ENCODE measurements at places on chromosomes 7 and 10.

DNA sequence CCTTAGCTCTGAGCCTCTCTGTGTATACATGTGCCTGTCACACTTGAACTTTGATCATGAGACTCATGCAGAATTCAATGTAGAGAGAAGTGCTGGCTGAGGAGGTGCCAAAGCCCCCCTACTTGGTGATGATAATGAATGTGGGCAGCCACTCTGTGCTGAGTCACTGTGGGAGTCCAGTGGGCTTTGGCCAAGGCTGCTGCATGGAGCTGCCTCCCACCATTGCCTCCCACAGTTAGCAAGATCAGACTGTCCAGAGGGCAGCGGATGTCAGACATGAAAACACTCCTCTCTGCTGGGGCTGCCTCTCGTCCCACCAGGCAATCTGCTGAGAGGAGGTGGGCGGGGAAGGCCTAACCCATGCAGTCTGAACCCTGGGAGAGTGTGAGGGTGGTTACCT lies 180.3 kb downstream of the SH2D4B start:
- DNase-seq: no peak

DNA sequence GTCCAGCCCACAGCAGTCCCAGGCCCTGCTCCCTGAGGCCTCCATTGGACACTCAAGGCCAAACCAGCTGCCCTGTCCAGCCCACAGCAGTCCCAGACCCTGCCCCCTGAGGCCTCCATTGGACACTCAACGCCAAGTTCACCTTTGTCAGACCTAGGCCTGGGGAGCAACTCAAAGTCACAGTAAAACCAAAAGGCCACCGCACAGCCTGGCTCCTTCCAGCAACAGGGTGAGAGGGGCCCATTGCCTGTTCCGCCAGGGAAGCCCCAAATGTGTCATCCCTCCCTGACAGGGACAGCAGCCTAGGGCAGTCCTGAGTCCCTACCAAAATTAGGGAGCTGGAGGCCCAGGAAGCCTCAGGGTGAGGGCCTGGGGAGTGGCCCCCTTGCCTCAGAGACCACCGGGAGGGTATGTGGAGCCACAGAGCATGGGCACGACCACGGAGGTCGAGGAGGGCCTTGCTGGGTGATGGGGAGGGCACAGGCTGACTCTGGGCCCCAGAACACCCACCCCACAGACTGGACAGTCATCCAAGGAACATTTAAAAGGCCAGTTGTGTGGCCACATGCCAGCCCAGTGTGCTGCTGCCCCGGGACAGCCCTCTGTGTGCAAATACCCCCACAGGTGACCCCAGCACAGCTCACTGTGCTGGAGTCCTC lies 66.5 kb upstream of the PPP2R2D start:
- no peak for DNase-seq

DNA sequence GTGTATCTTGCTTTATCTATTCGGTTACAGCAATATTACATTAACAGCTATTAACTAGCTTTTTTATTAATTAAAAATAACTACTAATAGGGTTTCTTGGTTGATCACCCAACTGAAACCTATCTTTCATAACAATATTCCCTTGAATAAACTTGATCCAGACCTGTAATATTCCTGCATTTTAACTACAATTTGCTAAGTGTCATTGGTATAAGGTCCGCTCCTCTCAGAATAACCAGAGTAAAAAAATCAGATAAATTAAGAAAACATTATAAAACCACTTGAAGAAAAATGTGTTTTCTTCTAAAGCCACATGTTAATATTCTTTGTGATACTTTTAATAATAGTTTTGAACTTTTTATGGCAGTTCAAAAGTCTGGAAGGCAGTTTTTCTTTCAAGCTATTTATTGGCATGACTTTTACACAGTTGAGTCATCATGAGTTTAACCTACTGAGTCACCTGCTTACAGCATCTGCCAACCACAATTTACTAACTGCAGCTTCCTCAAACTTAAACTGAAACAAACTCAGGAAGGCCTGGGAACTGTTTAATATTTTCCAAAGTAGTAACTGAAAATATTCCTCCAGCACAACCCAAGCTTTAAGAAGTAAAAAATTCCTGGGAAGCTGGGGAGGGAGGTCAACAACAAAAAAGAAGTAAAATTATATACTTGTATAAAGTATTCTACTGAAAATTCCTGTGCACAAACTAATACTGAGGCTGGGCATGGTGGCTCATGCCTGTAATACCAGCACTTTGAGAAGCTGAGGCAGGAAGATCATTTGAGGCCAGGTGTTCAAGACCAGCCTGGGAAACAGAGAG lies 103.2 kb downstream of the NRBF2 start:
- DNase-seq: peak; percentile 66

GRCh38 chr10:45421221-45422097 lies 47.4 kb downstream of the ALOX5 start:
- DNase-seq: peak; percentile 32

GRCh38 chr10:17805921-17806577 lies 3.1 kb upstream of the MRC1 start:
- no peak for DNase-seq

GRCh38 chr10:103079946-103080345 lies 113.1 kb downstream of the NT5C2 start:
- no peak for DNase-seq

DNA sequence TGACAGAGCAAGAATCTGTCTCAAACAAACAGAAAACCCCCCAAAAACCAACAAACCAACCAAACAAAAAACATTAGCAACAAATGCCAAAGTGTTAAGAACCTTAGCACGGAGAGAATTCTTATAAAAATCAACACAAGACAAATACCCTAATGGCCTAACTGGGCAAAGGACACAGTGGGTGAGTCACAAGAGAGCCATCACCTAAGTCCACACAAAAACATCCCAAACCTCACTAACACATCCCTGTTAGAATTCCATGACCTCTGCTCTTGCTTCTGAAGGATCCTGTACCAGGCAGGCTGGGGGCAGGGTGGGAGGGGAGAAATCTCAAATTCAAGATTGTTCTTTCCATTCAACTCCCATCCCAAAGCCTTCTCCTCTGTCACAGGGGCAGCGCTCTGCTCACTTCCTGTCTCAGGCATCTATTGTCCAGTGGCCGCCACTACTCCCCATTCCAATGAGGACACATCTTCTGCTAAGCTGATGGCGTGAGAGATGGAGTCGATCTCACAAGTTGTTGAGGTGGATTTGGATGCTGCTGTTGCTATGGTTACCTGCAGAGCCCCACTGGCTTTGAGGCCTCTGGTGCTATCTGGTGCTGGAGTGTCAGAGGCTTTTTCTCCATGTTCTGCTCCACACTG lies 9.2 kb downstream of the IL15RA start:
- DNase-seq: no peak

- DNase-seq: no peak
These were observed 205.6 kb upstream of the CSTF2T start for GRCh38 chr10:51905032-51905431.

- DNase-seq: no peak
These were observed 130.5 kb upstream of the PFKP start for GRCh38 chr10:2936816-2937215.

DNA sequence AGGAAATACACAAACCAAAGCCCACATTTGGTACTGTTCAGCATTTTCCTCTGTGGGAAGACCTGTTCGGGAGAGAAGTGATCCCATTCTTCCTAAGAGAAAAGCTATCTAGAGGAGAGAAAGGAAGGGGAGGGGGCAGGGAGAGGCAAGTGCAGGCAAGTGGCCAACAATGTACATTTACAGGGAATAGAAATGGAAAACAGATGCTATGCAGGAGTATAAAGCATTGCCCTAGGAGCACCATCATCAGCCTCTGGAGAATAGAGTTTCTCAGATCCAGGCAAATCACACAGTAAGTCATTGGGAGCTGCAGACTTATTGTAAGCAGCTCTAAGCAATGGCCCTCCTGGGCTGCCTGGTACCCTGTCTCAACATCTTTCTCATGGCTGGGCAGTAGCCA lies 424.4 kb upstream of the AUTS2 start:
- DNase-seq: no peak

DNA sequence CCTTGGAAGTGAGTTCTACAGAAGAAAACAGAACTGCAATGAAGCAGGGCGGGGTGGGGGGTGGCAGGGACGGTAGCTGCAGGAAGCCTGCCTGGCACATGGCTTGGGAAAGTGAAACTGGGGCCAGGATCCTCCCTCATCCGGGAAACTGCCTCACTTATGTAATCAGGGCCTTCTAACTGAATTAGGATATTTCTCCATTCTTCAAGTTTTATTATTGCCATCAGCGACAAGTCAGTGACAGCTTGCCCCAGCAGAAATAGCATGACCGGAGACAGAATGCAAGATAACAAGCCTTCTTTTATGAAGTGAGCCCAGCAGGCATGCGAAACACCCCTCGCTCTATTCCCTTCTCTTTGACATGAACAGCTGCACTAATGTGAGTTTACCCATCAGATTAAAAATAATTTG lies 77.5 kb upstream of the CACUL1 start:
- peak; percentile 75 for DNase-seq

GRCh38 chr7:53446170-53446569 lies 410.7 kb downstream of the POM121L12 start:
- DNase-seq: no peak

GRCh38 chr7:27920281-27920946 lies 180.5 kb downstream of the TAX1BP1 start:
- no peak for DNase-seq

DNA sequence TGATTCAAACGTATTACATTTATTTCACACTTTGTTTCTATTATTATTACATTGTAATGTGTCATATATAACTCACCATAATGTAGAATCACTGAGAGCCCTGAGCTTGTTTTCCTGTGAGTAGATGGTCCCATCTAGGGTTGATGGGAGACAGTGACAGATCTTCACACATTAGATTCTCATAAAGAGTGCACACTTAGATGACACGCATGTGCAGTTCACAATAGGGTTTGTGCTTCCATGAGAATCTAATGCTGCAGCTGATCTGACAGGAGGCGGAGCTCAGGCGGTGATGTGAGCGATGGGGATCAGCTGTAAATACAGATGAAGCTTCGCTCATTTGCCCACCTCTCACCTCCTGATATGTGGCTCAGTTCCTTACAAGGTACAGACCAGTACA lies 36.1 kb downstream of the BMPER start:
- DNase-seq: no peak

- no peak for DNase-seq
These were observed 22.7 kb upstream of the AKR1B10 start for GRCh38 chr7:134504660-134505164.

DNA sequence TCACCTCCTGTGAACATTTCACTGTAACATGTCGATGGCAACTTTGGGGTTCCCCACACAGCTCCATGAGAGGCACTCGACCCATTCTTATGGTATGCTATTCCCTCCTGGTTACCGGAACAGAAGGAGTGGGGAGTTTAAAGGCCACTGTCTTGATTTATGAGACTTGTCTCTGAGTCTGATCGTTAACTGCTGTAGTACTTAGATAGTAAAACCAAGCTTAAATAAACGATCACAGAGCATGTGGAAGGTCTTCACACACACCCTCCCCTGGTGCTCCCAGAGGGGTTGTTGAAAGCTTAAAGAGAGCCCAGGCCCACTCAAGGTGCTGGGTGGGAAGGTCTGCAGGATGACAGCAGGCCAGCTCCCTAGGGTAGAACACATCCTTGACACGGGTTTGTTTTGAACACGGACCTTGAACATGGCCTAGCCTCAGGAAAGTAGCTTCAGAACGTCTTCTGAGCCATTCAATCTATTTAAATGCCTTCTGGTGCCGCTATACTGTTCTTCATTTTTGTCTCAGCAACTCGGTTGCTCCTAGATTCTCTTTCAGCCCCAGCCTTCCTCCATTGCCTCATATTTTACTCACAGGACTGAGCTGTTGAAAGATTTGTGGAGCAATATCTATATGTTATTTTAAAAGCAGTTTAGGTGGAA lies 335.3 kb downstream of the FGFR2 start:
- DNase-seq: no peak

GRCh38 chr10:121928528-121928884 lies 675 bp upstream of the ATE1 start:
- peak; percentile 11 for DNase-seq

- DNase-seq: no peak
These were observed 98.9 kb upstream of the SDK1 start for GRCh38 chr7:3201937-3202710.

- DNase-seq: no peak
These were observed 8.7 kb upstream of the LRRTM3 start for GRCh38 chr10:66917104-66917503.

DNA sequence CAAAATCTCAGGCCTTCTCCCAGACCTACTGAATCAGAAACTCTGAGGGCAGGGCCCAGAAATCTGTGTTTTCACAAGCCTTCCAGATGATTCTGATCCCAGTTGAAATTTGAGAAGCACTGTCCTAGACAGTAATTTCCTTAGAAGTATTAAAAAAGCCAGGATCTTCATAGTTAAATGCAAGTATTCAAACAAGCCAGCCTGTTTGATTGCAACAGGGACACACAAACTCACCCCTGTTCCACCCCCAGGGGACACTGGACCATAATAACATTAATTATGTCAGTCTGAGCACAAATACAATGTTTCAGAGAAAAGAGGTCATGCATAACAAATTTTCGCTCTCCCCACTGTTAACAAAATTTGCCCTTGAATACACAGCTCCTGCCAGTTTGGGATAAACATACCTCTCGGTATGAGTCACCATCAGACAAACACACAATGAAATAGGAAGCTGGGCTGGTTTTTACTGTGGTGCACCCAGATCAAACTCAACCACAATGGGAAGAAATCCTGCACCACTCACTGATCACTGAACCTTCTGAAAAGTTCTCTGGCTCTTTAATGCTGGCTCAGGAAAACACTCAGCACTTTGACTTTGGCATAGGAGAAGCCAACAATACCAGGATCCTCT lies 34.3 kb downstream of the ABLIM1 start:
- DNase-seq: no peak

DNA sequence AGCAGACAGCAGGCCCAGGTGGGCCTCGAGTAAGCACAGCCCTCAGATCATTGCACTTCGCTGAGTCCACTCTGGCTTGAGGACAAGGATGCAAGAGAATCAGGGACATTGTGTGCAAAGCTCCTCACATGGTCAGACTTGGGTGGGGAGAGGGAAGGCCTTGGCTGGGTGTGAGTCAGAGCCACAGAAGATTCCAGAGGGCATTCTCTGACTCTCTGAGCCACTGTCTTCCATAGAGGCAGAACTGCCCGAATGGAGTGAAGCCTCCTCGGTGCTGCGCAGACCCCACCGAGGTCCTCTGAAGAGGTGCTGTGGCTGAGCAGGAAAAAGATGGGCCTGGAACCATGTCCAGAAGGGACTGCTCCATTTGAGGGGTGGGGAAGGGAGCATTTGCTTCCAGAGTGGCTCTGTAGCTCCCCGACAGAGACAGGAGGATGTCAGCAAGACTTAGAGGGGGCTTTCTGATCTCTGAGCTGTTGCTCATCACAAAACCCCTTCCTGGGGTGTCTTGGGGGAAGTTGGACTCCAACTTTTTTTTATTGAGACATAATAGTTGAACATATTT lies 120.8 kb downstream of the PTPN20 start:
- DNase-seq: no peak

- no peak for DNase-seq
These were observed 1160.8 kb downstream of the REEP3 start for GRCh38 chr10:64682043-64682442.

DNA sequence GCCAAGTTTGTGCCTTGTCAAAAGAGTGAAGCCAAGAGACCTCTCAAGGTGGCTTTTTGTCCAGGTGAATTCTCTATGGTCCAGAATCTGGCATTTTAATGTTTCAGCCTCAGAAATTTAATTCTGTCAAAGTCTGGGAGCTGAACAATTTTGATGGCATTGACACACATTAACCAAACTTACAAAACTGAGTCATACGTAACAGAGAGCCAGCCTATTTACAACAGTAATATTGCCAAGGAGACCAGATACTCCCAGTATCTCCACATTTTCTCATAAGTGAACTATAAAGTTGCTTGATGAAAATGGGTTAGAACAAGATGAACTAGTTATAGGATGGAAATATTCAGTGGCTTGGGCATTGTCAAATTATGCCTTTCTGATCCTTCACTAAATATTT lies 43.8 kb downstream of the PDE6C start:
- no peak for DNase-seq

All from HL-60 (cell line).